CD8-positive, alpha-beta memory T cell (primary cell): ENCODE measurements at places on chromosomes 12 and 14. TPM values are rescaled to one million over a fixed set of nuclear protein-coding genes. Genes with fewer than 3 reads are reported as not detected.

DNA sequence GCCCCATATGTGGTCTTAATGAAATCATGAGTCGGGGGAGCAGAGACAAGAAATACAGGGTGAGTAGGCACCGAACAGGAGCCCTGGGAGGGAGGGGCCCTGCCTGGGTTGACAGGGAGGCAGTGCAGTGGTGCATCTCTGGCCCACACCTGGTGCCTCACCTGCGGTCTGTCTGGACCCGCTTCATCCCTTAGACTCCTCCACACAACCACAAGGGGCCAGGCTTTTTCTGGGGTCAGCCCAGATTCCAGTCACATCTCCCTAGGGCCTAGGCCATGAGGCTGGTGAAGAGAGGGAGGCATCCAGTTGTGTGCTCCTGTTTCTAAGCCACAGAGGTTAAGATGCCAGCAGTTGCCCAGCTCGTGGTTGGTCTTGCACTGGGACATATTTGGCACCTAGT lies 343.3 kb upstream of the FKBP4 start:
- H3K4me1 ChIP-seq: no peaks in the 10 kb centered on the region
- no peak overlapping the region for H3K27ac ChIP-seq
- DNase-seq: no peak
- no peak overlapping the region for H3K4me3 ChIP-seq
- no peaks in the 10 kb centered on the region for H3K36me3 ChIP-seq
- H3K27me3 ChIP-seq: no peaks in the 10 kb centered on the region

- no peaks in the 10 kb centered on the region for H3K36me3 ChIP-seq
- no peak overlapping the region for H3K27ac ChIP-seq
- peaks cover 23% of the 10 kb centered on the region for H3K4me1 ChIP-seq
- DNase-seq: no peak
Measured at GRCh38 chr14:58663494-58664111, 25.8 kb downstream of the DACT1 start.

DNA sequence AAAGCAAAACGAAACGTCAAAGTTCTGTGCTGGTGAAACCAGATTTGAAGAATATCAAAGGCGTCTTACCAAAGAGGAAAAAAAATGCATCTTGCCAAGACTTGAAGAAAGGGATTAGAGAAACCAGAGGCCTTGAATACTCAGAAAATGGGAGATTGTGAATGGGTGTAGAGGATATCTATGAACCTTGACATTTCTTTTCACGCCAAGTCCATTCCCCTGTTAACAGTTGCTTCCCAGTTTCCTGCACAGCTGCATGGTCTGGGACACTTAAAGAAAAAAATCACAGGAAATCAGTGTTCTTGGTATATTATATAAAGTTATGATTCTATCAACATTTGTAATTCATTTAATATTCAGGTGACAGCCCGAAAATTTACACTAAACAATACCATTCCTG lies 1.4 kb upstream of the GTF2A1 start:
- peak overlapping the region; percentile 96 for H3K27ac ChIP-seq
- no peak overlapping the region for H3K4me3 ChIP-seq
- H3K4me1 ChIP-seq: peaks cover 25% of the 10 kb centered on the region
- H3K27me3 ChIP-seq: no peaks in the 10 kb centered on the region

DNA sequence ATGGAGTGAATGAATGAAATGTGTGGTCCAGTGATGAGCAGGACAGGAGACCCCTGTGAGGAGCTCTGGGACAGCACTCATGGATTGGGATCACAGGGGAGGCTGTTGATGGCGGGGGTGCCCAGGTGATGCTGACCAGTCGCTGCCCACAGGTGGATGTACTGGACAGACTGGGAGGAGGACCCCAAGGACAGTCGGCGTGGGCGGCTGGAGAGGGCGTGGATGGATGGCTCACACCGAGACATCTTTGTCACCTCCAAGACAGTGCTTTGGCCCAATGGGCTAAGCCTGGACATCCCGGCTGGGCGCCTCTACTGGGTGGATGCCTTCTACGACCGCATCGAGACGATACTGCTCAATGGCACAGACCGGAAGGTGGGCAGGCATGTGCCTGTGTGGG lies 13.3 kb upstream of the LRP1-AS start:
- H3K27me3 ChIP-seq: no peaks in the 10 kb centered on the region
- H3K36me3 ChIP-seq: no peaks in the 10 kb centered on the region
- H3K4me1 ChIP-seq: peaks cover 5% of the 10 kb centered on the region
- no peak overlapping the region for H3K4me3 ChIP-seq
- DNase-seq: no peak

Gene PRKAG1
- 73.3 TPM for total RNA-seq

Gene FBXW8
- 9.3 TPM for total RNA-seq
